ENCODE measurements at places on chromosomes 2 and 18.

DNA sequence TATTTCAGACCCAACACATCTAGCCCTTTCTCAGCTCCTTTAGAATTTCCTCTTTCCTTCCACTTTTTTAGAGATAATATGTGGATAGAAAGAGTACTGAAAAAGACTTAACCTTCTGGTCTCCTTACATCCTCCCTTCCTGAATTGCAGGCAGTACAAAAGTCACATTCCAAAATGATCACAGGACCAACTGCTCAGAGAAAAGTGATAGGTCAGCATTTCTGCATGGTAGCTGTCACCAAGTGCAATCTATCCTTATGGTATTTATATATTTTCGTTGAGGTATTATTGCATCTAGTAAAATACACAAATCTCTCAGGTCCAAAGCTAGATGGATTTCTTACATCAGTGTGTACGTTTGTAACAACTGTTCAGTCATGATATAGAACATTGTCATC, 427.5 kb downstream of the LPIN1 start:
- DNase-seq, result no peak

DNA sequence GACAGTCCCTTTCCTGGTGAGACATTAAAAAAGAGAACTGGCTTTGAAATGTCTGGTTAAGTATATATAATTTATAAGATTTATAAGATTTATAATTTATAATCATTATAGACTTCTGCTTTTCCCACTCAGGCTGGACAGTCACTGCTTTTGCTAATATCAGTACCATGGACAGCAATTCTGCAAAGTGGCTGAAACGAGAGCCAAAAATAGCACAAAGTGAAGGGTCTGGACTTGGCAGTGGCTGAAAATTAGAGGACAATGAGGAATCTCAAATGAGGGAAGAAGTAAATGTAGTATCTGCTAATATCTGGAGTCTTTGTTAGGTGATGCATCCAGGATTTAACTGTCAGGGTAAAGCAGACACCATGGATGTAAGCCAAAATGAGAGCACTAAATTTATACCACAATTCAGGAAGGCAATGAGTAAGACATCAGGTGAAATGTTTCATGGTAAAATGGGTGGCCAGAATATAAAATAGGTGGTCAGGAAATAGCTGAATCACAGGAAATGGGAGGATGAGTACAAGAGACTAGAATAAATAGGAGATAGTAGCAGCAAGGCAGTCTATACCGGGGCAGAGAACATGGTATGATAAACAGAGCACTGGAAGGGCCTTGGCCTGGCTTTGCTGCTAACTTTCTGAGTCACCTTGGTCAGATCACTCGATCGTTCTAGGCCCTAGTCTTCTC, 39.6 kb upstream of the BOD1L2 start:
- DNase-seq, result no peak

- DNase-seq, result no peak
Observed at GRCh38 chr2:43115881-43116280, 110.5 kb downstream of the ZFP36L2 start.

GRCh38 chr2:84678214-84678613, 161.9 kb downstream of the DNAH6 start:
- no peak for DNase-seq

GRCh38 chr2:31785876-31786275, 205.1 kb upstream of the SRD5A2 start:
- DNase-seq, result no peak

- no peak for DNase-seq
Observed at GRCh38 chr18:32389858-32390257, 80.8 kb downstream of the GAREM1 start.

GRCh38 chr2:65491381-65491905, 59.0 kb upstream of the SPRED2 start:
- no peak for DNase-seq

- no peak for DNase-seq
Observed at GRCh38 chr18:28048612-28049011, 128.3 kb downstream of the CDH2 start.

- DNase-seq, result no peak
Observed at GRCh38 chr2:213043566-213043965, 107.8 kb downstream of the IKZF2 start.

- no peak for DNase-seq
Observed at GRCh38 chr2:126649101-126649500, 6.9 kb upstream of the GYPC start.

DNA sequence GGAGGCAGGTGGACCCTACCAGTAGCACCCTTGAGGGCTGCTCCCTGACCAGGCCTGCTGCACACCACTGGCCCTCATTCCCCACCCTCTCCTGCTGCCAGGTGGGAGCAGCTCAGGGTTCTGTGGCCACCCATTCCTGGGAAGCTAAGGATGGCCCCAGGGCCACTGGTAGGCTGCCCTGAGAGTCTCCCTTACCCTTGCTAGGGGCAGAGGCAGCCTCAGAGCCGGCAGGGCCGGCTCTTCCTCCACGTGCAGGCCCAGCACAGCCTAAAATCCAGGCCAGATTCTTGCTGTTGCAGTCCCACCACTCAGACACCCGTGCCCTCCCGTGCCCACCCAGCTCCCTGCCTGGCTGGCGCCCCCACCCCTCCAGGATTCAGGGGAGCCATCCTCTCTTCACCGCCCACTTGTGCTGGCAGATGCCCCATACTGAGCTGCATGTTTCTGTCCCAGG, 199.0 kb downstream of the EIPR1 start:
- no peak for DNase-seq

GRCh38 chr18:79608535-79608934, 71.1 kb upstream of the CTDP1 start:
- no peak for DNase-seq

DNA sequence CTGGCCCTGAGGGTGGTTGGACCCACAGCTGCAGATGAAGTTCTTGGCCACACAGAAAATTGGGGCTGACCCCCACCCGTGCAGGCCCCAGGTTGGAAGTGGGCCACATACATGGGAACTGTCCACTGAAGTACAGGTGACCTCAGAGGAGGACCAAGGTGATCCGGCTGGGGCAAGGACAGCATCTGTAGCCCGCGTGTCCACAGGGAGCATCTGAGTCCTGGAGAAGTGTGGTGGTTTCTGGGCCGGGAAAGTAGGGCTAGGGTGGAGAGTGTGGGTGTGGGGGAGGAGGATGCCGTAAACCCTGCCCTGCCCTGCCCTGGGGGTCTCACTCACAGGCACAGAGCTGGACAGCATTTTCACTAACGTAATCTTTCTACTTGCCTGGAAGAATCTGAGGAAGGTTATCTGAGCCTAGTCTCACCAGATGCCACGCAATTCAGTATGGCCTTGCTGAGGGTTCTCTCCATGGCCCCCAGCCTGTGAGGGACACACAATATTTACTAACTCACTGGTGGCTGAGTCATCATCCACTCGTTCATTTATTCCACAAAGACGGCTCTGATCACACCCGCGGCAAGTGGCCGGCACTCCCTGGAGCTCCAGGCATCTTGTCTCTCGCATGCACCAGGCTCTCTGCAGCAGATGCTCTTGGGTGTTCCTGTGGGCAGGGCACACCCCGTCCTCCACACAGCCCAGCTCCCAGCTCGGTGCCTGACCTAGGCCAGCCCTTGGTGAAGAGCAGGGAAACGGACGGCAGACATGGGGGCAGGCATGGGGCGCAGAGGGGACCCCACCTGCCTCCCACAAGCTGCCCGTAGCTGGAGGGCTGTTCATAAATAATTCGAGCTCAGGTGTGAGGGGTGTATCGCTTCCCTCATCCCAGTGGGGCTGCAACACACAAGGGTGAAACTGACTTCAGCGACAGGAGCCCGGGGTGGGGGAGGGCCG, 51.2 kb downstream of the INHBB start:
- no peak for DNase-seq

- DNase-seq, result no peak
Observed at GRCh38 chr2:232026910-232027309, 65.4 kb downstream of the DIS3L2 start.

GRCh38 chr18:63177919-63178821, 141.4 kb downstream of the BCL2 start:
- no peak for DNase-seq

DNA sequence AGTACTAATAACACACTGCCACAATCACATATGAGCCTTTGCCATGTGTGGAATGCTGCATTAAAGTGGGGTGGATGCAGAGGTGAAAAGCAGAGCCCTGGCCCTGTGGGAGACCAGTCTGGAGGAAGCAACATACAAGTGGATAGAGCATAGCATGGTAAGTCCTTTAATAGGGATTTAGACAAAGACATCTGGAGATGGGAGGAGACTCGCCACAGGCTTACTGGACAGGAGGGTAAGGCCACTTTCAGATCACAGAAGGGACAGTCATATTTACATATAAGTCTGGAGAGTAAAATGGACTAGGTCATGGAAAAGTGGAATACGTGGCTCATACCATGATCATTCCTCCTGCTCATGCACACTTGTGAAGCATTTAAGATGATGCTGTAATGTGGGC, 84.3 kb downstream of the PPP1R1C start:
- DNase-seq, result no peak

- DNase-seq, result no peak
Observed at GRCh38 chr2:221085341-221085900, 486.7 kb downstream of the EPHA4 start.

DNA sequence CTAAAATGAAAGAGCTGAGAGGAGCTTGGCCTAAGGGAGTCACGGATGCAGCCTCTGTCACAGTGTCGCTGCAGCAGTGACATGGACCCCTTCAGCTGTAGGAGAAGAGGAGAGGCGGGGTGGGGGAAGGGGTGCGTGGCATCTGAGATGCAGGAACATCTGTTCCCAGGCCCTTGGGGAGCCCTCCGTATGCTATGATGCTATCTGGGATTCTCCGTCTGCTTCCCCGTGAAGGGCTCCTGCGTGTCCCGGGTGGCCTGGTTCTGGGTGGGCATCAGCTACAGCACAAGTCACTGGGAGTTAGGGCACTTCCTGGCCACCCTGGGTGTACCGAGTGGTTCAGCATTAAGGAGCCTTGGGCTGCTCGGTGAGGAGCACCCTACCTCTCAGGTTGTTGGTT, 35.6 kb upstream of the B3GNT7 start:
- no peak for DNase-seq

GRCh38 chr2:205633994-205634393, 48.3 kb upstream of the NRP2 start:
- DNase-seq, result no peak

DNA sequence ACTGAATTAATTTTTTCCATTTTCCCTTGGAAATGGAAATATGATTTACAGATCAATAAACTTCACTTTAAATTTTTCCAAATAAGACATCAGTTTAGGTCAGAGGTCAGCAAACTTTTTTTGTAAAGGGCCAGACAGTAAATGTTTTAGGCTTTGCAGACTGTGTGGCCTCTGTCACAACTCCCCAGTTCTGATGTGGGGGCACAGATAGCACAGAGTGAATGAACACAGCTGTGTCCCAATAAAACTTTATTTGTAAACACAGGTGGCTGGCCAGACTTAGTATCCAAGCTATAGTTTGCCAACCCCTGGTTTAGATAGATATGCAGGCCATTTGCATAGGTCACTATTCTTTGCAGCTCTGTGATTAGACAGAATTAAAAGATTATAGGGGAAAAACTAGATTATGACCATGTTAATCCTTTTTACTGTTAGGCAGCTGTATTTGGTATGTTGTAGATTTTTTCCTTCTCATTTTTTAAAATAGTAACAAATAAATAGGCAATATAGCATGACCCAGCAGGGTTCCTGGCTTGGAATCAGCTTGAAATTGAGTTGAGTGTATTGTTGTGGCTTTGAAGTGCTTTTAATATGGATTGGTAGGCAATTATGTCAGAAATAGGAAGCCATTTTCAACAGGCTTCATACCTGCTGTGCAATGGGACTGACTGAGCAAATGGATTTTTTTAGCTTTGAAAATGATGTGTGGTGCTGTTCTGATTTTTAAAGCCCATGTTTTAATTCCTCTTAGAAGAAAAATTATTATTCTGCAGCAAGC, 59.7 kb downstream of the WDSUB1 start:
- DNase-seq, result no peak

GRCh38 chr2:149422337-149422990, 92.1 kb downstream of the LYPD6 start:
- no peak for DNase-seq

DNA sequence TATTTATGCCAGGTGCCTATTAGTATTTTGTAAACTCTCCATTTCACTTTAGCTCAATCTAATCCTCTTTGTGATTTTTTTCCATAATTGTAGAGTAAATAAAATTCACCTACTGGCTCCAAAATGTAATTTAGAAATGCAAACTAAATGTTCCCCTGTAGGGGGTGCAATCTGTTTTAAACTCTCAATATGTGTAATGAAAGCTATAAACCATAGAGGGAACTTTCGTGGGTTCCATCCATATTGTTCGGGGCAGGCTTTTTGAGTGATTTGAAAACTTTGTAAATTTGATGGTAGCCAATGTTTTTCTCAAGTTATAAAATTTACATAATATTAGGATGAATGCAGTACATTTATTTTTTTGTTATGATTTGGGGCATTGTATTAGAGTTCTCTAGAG, 49.4 kb downstream of the TSPYL6 start:
- peak; percentile 35 for DNase-seq

GRCh38 chr2:226649871-226650660, 149.6 kb downstream of the IRS1 start:
- no peak for DNase-seq

- no peak for DNase-seq
Observed at GRCh38 chr2:83386549-83386948, 1072.5 kb downstream of the SUCLG1 start.

Measured in germinal center (tissue), 1 donor.